Caudate nucleus (tissue), 63 donors: ENCODE measurements at places on chromosomes 11 and 22.

DNA sequence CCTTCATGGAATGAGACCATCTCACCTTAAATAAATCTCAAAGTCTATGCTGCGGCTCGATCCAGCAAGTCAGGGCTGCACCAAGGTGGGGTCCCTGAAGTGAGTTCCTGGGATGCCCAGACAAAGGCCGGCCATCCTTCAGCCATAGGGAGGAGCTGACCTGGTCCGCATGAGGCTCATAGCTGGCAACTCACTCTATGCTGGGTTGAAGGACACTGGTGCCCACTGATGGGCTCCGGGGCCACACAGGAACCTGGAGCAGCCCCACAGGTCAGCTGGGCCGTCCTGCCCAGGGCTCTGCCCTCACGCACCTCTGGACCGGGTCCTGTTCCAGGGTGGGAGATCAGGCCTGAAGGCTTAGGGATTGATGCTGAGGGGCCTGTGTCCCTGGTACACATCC is 1339.3 kb downstream of the TBC1D22A start:
- no peak for DNase-seq

GRCh38 chr11:64629796-64630562 is 39.0 kb downstream of the SLC22A12 start:
- no peak for DNase-seq

GRCh38 chr11:134830312-134830711 is 418.3 kb upstream of the B3GAT1 start:
- no peak for DNase-seq

GRCh38 chr11:93648158-93648557 is 13.3 kb upstream of the CEP295 start:
- no peak for DNase-seq

DNA sequence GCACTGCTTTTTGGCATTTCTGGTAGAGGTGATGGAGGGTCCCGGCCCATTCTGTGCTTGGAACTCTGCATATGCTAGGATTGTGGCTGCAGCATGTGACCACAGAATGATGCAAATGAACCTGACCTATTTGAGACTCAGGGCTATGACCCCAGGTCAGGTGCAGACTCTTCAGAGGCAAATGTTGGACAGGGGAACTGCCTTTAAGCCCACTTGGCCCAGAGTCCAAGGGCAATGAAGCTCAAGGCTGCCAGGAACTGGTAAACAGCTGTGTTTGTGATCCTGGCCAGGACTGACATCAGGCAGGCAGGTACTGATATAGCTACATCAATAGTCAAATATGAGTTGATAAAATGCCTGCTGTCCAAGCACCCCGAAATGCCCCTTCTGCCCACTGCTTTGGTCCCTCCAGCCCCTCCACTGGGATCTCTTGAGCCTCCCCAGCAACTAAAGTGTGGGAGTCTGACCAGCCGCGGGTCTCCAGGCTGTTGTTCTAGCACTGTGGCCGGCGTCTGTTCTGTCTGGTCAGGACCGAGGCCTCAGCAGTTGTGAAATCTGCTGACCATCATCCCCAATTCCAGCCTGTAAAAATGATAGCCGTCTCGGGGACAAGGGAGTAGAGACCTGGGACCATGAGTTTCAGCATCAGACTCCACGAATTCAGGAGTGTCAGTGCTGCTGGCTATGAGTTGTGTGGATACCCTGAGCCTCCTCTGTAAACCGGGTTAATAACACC is 82.4 kb upstream of the EIF3D start:
- no peak for DNase-seq

DNA sequence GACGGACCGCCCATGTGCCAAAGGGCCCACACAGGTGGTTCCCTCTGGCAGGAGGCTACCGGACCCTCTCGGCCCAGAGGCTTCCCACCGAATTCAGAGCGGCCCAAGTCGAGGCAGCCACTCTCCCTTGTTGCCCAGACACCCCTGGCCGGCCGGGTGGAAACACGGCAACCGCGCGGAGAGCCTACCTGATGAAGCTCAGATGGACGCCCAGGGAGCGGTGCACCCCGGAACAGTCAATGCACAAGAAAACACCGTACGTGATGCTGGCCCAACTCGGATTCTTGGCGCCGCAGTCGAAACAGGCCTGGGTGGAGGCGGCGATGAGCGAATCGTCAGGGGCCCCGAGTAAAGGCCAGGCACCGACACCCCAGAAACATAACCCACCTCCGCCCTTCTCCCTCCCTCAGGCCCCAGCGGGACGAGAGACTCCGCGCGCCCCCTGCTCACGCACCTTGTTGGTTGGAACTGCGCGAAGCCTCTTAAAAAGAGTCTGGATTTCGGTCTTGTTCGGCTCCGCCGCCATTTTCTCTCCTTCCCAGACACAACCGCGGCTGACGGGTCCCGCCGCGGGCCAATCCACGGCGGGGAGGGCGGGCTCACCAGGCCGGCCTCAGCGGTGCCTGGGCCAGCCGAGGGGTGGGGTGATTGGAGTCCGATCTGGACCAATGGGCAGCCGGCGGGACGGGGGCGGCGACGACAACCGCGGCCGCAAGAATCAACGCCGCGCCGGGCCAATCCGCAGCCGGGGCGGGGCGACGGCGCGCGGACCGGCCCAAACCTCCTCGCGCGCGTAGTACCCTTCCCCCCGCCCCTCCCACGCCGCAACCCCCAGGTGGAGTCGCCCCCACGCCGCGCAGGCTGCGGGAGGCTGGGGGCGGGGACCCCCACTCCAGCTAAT is at the start of gene ARFGAP2:
TSS of gene ARFGAP2 (minus strand) at position 552 of the 901 bp plus-strand sequence. CDS start at position 526, 26 bp downstream.
- DNase-seq: peak; percentile 96

DNA sequence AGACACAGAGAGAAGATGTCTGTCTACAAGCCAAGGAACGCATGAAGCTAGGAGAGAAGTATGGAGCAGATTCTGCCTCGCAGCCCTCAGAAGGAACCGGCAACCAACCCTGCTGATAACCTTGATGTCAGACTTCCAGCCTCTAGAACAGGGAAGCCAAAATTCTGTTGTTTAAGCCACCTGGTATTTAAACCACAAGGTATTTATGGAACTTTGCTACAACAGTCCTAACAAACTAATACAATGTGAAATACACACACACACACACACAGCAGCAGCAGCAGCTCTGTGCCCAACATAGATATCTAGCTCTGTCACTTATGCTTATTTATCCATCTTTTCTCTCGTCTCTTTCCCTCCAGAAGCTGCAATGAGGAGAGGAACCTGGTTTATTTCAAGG is 400.0 kb downstream of the ETS1 start:
- DNase-seq: no peak

- DNase-seq: no peak
Observed at GRCh38 chr11:87295237-87295636, 257.5 kb downstream of the TMEM135 start.

DNA sequence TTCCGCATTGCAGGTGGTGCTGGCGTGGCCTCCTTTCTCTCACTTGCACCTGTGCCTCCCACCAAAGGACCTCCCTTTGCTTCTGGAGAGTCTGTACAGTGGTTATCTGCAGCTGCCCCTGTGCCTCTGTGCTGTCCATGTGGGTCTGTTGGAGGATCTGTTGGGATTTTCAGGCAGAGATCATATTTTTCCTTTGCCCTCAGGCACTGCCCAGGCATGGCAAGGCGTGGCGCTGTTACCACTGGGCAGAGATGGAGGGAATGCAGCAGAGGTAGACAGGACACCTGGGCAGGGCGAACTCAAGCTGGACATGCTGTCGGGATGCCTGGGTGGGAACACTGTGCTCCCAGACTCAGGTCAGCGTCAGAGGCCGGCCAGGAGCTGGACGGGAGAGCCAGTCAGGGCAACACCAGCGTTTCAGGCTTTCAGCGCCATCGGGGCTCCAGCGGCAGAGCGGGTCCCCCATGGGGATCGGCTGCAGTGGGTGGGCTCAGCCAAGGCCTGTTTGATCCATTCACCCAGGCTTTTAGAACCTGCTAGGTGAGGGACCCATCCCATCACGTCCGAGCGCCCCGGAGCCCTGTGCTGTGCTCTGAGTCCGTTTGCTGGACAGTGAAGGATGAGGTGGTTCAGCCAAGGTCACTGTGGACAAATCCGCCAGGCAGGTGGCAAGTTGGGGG is 718.9 kb downstream of the BRD1 start:
- no peak for DNase-seq

DNA sequence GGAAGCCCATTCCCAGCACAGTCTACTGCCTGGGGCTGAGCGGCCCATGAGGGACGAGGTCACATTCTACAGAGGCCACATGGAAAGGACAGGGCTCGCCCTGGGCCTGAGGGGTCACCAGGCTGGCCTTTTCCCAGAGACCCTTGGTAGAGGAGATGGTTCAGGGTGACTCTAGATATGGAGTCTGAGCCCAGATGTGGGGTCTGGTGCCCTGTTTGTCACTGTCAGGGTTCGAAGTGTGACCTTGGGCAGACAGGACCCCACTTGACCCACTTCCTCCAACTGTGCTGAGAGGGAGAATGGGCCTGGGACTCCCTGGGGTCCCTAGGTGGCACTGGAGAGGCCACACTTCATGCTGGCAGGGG is 81.0 kb downstream of the MYEOV start:
- DNase-seq: no peak

DNA sequence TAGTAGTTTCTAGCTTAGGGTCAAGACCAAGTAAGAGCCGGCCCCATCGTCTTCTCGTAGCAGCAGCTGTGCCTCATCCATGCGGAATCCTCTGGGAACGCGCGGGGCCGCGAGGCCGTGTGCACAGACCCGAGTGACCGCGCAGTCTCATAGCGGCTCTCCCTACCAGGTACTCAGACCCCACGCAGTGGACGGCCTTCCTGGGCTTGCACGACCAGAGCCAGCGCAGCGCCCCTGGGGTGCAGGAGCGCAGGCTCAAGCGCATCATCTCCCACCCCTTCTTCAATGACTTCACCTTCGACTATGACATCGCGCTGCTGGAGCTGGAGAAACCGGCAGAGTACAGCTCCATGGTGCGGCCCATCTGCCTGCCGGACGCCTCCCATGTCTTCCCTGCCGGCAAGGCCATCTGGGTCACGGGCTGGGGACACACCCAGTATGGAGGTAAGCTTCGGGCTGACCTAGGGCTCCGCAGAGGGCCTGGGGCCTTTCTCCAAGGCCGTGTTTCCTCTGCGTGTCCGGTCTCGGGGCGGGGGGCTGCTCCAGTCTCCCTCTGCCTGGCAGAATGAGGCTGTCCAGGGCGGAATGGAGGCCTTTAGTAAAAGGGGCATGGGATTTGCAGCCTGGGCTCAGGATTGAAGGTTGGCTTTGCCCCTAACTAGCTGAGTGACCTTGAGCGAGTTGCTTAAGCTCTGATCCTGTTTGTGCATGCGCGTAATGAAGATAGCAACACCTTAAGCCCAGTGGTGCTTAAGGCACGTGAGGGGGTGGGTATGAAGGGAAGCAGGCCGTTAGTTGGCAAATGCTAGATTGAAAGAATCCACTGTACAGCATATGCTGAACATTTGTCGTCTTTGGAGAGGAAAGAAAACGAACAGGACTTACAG is 48.9 kb downstream of the ST14 start:
- DNase-seq: no peak

DNA sequence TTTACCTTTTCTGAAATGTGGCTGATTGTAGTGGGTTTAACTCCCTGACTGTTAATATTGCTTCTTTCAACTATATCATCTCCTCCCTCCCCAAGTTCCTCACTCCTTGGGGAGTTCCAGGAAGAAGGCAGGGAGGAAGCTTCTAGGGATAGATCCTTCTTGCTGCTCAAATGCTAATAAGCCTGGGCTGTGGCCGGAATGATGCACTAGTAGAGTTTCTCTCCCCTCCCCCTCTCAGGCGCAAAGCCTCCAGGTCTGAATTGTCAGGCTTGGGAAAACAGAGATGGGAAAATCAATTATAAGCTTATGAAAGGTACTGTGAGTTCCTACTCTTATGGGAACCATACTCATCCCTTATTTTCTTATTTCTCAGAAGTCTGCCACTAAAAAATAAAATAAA is 30.8 kb downstream of the FEZ1 start:
- DNase-seq: no peak

DNA sequence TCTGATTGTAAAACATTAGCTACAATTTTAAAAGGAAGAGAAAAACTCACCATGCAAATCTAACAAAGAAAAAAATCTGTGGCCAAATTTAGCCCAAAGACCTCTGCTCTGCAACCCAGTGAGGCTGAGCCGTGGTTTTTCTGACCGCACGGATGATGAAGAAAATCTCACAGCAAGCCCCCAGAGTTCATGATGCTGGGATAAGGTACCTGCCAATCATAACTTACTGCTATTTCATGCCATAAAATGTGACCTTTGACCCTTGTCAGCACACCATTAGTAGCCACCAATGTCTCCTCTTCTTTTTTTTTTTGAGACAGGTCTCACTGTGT is 11.1 kb downstream of the CERK start:
- no peak for DNase-seq

DNA sequence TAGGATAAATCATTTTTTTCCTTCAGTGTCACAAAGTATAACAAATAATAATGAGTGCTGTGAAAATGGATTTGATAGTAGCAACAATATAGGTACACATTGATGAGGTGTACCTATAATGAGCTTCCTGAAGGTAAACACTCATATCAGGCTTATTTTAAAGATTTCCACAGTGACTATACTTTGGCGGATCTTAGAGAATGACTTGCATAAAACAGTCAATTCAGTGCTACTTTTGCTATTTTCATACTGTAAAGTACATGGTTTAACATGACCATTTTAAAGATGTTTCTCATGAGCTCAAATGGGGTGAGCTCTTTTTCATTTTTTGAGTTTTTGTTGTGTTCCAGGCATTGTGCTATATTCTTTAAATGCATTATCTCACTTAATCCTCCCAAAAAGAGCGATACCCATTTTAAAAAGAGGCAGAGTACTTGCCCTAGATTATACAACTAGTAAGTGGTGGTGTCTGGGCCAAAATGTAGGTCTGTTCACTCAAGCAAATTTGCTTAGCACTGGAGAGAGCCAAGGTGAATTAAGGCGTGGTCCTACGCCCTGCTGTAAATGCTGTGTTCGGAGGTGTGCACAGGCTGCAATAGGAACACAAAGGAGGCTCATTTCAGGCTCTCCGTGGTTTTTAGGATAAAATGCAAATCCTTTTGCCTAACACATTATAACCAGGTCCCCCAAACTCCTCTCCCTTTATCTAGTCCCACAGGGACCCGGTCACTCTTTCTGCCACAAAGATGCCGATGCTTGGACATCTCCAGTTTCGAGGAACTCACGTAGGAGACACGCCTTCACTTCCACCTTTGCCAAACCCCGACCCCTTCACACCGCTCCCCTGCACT is 617 bp upstream of the ALKBH3 start:
- DNase-seq: no peak

DNA sequence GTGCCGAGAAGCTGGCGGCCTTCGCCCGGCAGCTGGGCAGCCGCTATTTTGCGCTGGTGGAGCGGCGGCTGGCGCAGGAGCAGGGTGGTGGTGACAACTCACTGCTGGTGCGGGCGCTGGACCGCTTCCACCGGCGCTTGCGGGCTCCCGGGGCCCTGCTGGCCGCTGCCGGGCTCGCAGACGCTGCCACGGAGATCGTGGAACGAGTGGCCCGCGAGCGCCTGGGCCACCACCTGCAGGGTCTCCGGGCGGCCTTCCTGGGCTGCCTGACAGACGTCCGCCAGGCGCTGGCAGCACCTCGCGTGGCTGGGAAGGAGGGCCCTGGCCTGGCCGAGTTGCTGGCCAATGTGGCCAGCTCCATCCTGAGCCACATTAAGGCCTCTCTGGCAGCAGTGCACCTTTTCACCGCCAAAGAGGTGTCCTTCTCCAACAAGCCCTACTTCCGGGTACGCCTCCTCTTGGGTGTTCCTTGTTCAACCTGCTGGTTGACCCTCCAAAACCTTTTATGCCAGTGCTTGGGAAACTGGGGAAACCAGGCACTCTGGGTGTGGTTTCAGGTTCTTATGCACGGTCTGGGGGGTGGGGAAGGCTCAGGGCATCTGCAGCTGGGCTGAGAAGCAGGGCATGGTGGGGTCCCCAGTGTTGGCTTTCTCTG is 3.1 kb upstream of the TM7SF2 start:
- no peak for DNase-seq

GRCh38 chr11:88266919-88267318 is 70.6 kb downstream of the CTSC start:
- no peak for DNase-seq

- DNase-seq: no peak
Observed at GRCh38 chr11:11807811-11808782, 33.7 kb upstream of the USP47 start.
